Stimulated activated CD4-positive, alpha-beta T cell treated with anti-CD3 and anti-CD28 coated beads, Interleukin-1b, Interleukin-23, amount 100 ng/mL, for 1 hour (primary cell): ENCODE measurements at places on chromosomes 12 and 14.

DNA sequence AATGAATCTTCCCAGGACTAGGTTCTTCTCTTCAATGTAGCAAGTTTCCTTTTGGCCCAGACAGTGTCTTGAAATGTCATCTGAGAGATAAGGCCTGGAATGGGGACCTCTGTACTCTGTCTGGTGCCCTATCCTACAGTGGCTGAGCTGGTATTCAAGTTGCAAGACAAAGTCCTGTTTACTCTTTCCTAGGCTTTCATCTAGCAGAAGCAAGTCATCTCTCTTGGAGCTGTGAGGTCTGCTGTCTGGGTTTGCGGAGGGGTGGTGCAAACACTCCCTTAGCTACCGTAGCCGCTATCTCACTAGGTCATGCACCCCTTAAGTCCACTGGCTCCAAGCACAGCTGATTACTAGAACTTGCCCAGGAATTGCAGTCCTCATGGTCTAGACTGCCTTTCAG lies 149.7 kb upstream of the SLC16A7 start:
- DNase-seq, result no peak

DNA sequence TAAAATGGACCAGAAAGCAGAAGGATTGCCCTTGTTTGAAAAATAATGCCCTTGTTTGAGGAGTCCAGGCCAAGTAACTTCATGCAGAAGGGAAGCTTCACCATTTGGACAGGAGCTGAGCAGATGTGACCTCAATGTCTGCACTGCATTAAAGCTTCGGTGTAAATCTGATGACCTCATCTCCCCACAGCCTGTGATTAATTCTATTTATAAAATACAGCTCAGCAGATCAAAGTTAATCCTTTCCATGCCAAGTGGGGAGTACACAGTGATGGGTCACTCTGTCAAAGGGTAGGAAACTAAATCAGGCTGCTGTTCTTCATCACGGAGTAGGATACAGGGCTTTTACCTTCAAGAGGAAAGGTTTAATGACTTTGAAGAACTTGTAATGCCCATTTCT lies 533.7 kb downstream of the RPS29 start:
- no peak for DNase-seq

GRCh38 chr12:52573306-52573705 lies 337 bp downstream of the KRT74 start:
- DNase-seq, result no peak

DNA sequence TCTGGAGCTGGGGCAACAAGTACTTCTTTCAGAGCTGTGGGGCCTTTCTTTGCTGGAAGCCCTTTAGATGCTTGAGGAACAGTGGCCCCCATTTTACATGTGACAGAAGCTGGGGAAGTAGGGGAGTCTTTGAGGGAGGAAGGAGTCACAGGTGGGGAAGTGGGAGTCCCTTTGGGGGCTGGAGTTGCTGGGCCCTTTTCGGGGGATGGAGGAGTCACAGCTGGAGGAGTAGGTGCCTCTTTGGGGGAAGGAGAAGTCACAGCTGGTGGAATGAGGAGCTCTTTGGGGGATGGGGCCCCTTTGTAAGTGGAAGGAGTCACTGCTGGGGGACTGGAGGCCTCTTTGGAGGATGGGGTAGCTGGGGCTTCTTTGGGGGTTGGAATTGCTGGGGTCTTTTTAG lies 8.6 kb downstream of the NACA start:
- DNase-seq, result no peak

GRCh38 chr14:59316151-59316830 lies 127.8 kb downstream of the DAAM1 start:
- no peak for DNase-seq

DNA sequence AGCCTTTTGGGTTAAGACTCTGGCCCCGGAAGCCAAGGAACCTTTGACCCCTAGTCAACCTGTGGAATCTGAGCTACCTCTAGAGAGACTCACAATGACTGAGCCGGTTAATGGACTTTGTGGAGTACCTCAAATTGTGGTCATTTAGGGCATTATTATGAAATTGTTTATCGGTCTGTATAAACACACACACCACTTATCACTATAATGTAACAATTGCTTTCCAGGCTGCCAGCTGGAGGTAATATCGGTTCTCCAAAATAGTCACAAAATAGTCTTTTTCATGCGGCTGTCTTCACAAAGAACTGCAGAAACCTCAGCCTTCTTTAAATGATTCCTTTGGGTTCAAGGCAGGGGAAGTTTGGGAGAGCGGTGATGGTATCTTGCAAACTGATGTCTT lies 144.2 kb downstream of the DACT1 start:
- no peak for DNase-seq

GRCh38 chr14:50944647-50945413 lies 547 bp upstream of the PYGL start:
- DNase-seq, result no peak
